Renal cortex interstitium (tissue), 15 donors: ENCODE measurements at places on chromosomes 1 and 21. TPM values are rescaled to one million over a fixed set of nuclear protein-coding genes. Genes with fewer than 3 reads are reported as not detected.

- DNase-seq, result no peak
Observed at GRCh38 chr21:15057285-15057684, 7.5 kb downstream of the NRIP1 start.

MAST2 gene
- 47.6 TPM for polyA plus RNA-seq

DNA sequence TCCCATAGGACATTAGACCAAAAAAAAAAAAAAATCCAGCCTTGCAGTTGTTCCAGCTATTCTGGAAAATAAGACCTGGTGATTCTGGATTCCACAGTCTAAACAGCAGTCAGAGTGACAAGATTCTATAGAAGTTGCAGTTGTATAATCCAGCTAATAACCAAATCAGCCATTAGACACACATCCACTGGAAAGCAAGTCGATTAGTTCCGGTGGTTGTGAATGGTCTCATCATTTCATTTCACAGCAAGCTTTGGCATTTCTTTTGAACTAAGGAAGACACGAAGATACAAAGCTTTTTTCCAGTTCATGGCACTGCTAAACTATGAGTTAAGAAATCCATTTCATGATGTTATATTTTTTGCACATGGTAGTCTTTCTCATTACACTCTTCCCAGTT, 54.4 kb upstream of the FAM89A start:
- DNase-seq, result no peak

GRCh38 chr1:43366179-43366578, 1.6 kb downstream of the ELOVL1 start:
- DNase-seq, result no peak

GRCh38 chr1:55168353-55168752, 46.8 kb downstream of the USP24 start:
- no peak for DNase-seq

DNA sequence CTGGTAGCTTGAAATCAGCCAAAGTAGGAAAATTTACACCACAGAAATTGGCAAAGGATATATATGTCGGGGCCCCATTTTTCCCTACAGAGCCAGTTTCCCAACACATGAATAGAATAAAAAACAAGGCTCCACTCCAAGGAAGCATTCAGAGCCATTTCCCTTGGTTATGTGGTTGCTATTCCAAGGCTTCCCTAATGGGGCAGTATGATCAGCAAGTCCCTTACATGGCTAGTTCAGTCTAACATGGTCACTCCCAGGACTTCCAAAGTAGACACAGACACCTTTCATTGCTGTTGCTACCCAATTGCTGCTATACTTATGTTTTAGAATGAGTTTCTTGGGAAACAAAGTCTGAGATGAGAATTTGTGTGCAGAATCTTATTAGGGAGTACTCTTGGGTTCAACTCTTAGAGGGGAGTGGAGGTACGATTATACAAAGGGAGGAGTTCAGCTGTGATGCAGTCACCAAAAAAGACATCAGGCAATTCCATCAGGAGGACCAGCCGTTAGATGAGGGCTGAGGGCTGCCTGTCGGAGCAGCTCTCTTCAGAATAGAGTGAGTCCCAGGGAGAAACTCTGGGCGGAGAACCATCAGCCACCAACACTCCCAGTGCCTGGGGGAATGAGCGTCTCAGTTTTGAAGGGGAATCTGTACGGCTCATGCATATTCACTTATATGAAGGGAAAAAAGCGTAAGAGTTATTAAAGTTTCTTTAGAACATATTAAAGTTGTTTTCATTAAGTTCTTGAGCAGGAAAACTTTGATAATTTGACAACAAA, 92.9 kb downstream of the C21orf91 start:
- no peak for DNase-seq

REG4 gene
- 0.58 TPM for polyA plus RNA-seq

DNA sequence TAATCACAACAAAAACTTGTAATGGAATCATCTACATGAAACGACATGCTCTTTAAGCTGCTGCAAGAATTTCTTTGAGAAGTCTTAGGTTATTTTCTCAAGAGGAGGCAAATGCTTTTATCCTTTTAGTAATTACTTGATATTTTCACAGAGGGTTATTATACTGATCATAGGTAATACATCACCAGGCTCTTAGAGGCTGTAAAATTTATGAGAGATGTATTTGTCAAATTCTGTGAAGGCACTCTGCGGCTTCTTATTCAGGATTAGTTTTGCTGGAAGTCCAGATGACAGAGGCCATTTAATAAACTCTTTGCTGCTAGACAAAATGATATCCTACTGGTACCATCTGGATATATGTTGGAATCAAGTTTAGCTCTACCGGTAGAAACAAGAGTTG, 624.3 kb upstream of the BRINP3 start:
- no peak for DNase-seq

DNA sequence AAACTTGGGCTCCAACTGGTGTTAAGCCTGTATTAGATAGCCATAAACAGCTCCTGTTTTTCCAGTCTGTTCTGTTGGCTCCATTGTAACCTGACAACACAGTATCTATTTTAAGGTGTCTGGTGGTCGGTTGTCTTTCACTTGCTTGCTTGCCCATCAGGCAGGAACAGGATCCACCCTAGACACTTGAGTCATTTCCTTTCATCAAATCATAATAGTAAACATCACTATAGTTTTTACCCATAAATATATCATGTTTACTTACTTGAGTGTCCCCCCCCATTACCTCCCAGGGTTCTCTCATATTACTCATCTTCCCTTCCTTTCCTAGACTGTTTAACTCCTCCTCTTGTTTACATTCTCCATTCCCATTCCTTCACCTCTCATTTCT, 2.9 kb downstream of the DDI2 start:
- no peak for DNase-seq

DNA sequence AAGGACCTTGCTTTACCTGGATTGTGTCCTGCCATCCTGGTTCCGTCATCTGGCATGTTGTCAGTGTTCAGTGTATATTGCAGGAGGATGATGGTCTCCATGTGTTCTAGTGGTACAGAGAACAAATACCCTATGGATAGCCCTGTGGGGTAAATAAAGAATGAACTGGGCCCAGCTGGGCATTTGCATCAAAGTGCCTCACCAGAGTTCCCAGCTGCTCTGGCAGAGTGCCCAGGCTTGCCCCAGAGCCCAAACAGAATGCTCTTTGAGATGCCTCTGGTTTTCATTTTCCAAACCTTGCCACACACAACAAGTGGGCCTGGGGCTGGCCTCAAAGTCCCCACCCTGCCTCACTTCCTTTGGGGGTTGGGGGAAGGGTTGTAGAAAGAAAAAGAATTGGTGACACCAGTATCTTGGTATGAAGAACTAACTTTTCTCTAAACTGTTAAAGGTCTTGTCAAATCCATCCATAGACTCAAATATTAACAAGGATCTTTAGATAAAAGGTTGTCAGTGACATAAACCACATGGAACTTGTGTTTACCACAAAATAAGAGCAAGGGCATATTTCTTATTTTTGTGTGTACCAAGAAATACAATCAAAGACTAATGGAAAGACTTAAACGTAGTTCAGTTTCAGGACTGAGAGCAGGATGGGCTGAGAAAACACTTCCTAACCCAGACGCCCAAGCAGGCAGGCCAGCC, 82.2 kb downstream of the LMO4 start:
- DNase-seq, result no peak

CLDN8 gene
- polyA plus RNA-seq, result 52.3 TPM

- DNase-seq, result no peak
Observed at GRCh38 chr1:194361374-194362131, 1175.1 kb upstream of the B3GALT2 start.

- DNase-seq, result no peak
Observed at GRCh38 chr1:5926686-5927435, 65.4 kb downstream of the NPHP4 start.

- no peak for DNase-seq
Observed at GRCh38 chr1:33393524-33393923, 37.4 kb downstream of the PHC2 start.

DNA sequence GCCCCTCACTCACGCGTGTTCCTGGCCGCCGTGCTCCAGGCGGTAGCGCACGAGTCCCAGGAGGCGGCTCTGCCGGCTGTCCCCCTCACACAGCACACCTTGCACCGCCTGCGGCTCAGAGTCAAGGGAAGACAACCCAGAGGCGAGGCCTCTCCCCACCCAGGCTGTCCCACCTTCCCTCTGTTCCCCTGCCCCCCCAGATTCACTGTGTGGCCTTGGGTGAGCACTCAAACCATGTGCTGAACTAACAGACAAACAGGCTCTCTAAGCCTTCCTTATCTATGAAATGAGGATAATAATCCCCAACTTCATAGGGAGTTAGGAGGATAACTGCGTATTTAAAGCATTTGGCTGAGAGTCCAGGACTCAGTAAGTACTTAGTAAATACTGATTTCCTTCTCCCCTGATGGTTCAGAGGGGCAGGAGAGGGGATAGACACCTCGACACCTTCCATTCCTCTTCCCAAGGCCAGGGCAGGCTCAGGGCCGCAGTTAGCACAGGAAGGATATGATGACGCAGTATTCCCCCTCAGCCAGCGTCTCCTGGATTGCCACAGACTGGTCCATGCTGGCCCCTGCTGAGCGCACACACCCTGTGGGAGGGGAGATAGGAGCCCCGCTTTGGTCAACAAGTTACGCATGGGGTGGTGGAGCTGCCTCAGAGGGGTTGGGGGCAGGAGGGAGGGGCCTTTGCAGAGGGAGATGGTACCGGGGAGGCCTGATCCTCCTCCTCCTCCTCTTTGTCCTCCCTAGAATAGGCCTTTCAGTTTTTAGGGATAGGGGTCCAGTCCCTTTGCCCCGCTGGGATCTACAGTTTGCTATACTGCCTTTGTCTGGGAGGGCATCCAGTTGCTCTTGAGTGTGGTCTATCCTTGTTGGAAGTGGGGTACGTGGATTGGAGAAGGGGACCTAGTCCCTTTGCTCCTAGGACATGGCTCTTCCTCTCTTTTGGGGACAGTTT, 830 bp downstream of the INPP5B start:
- no peak for DNase-seq
